ENCODE measurements at places on chromosomes 5 and 9. TPM values are rescaled to one million over a fixed set of nuclear protein-coding genes. Genes with fewer than 3 reads are reported as not detected.

Gene C9
- 0.96 TPM for total RNA-seq

DNA sequence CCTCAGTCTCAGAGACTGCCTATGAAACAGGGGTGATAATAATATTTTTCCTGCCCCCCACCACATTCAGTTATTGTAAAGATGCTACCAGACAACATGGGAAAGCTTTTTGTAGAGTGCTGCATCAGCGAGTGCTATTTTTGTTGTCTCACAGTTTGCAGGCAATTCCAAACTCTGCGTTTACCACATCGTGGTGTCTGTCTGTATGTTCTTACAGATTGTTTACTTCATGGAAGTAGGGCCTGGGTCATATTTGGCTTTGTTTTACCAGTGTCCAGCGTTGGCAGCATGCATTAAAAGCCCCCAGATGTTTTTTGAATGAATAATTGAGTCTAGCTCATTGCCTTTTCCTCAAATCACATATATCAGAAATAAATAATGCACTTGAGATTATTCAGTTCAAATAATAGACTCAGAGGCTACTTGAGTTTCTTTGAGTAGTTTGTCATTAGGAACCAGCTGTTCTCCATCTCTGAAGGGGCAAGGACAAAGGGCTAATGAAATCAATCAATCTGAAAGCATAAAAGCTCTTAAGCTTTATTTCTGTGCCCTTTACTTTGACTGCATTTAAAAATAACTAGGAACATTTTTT is 243.7 kb downstream of the CWC27 start:
- no peaks in the 10 kb centered on the region for H3K27me3 ChIP-seq
- no peaks in the 10 kb centered on the region for H3K36me3 ChIP-seq
- H3K4me1 ChIP-seq: no peaks in the 10 kb centered on the region

Gene RNF180
- total RNA-seq: 7.9 TPM

Gene IL5
- total RNA-seq: not detected

Gene EPB41L4B
- total RNA-seq: not detected

- H3K27ac ChIP-seq: no peak overlapping the region
- no peaks in the 10 kb centered on the region for H3K4me1 ChIP-seq
- no peaks in the 10 kb centered on the region for H3K36me3 ChIP-seq
- H3K4me3 ChIP-seq: no peak overlapping the region
These were observed 12.7 kb upstream of the DNAH5 start for GRCh38 chr5:13957032-13957645.

GRCh38 chr9:118360036-118360435 is 655.8 kb downstream of the TLR4 start:
- no peak for DNase-seq
- H3K4me1 ChIP-seq: no peaks in the 10 kb centered on the region

GRCh38 chr5:173231381-173231766 is 3.6 kb downstream of the NKX2-5 start:
- H3K36me3 ChIP-seq: no peaks in the 10 kb centered on the region
- H3K27me3 ChIP-seq: peaks cover 38% of the 10 kb centered on the region
- DNase-seq: no peak
- no peak overlapping the region for H3K27ac ChIP-seq
- H3K4me1 ChIP-seq: peaks cover 10% of the 10 kb centered on the region

DNA sequence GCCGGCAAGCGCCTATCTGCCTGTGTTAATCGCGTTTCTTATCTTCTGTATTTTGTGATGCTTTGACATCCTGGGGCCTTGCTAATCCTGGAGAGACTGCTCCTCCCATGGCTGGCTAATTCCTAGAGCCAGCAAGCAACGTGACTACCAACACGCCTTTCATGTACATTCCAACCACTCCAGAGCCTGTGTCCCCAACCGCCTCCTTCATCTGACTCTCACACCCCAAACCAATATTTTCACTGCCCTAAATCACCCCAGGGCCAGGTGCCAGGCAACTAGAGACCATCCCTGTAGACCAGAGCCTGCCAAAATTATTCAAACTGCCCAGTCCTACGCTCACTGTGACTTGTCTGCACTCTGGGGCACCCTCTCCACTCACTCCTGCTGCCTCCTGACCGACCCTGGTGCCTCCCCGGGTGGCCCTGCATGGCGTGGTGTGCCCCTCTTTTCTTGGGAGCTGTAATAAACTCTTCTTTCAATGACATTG is 50.5 kb upstream of the COL5A1 start:
- no peaks in the 10 kb centered on the region for H3K27me3 ChIP-seq
- H3K4me1 ChIP-seq: no peaks in the 10 kb centered on the region
- no peak overlapping the region for H3K27ac ChIP-seq
- no peak overlapping the region for H3K4me3 ChIP-seq
- peak; percentile 57 for DNase-seq
- H3K36me3 ChIP-seq: no peaks in the 10 kb centered on the region

DNA sequence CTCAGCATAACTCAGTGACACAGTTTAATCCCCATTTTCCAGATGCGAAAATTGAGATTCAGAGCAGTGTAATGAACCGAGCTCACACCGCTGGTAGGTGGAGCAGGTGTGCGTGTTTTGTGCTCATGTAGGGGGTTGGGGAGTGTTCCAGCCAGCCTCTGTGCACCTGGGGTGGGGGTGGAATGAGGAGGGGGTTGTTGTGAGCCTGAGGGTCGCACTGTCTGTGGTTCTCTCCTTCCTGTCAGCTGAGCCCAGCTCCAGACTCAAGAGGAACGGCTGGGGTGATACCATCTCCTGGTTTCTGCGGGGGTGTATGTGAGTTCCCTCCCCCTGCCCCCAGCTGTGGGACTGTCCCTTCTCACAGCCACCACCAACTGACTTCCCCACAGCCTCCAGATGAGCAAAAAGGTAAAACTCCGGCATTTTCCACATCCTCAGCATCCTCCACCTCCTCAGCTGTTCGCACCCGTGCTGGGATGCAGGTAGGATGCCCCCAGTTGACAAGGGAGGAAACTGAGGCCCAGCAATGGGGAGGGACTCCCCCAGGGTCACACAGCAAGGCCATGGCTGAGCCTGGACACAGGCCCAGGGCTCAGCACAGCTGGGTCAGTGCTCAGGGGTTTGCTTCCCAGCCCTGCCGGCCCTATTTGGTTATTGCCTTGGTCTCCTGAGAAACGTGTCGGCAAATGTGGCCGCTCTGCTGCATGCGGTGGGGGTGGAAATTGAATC is 2.1 kb downstream of the SH2D3C start:
- peak overlapping the region; percentile 31 for H3K4me3 ChIP-seq
- no peaks in the 10 kb centered on the region for H3K27me3 ChIP-seq
- no peaks in the 10 kb centered on the region for H3K36me3 ChIP-seq
- DNase-seq: no peak
- no peaks in the 10 kb centered on the region for H3K4me1 ChIP-seq

DNA sequence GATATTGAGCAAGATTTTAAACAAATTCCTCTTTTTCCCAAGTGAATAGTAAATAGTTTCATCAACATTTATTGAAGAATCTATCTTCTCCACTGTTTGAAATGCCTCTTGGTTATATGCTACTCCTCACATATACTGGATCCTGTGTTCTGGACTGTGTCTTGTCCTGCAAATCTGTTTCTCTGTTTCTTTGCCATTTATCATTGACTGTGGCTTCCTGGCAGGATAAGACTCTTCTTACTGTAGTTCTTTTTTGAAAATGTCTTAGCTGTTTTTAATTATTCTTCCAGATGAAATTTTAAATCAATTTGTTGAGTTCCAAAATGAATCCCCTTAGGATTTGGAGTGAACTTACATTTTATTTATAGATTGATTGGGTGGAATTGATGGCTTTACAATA is 27.8 kb downstream of the RALGPS1 start:
- H3K4me3 ChIP-seq: no peak overlapping the region
- no peak overlapping the region for H3K27ac ChIP-seq
- no peaks in the 10 kb centered on the region for H3K27me3 ChIP-seq
- no peaks in the 10 kb centered on the region for H3K4me1 ChIP-seq
- DNase-seq: no peak

Gene SPINK6
- total RNA-seq: not detected

Gene OR4F3
- total RNA-seq: not detected

Gene THBS4
- total RNA-seq: not detected

GRCh38 chr9:89753472-89754055 is 148.8 kb downstream of the GADD45G start:
- H3K4me1 ChIP-seq: no peaks in the 10 kb centered on the region
- H3K36me3 ChIP-seq: no peaks in the 10 kb centered on the region
- no peak for DNase-seq
- no peak overlapping the region for H3K4me3 ChIP-seq
- H3K27ac ChIP-seq: no peak overlapping the region
- H3K27me3 ChIP-seq: no peaks in the 10 kb centered on the region

DNA sequence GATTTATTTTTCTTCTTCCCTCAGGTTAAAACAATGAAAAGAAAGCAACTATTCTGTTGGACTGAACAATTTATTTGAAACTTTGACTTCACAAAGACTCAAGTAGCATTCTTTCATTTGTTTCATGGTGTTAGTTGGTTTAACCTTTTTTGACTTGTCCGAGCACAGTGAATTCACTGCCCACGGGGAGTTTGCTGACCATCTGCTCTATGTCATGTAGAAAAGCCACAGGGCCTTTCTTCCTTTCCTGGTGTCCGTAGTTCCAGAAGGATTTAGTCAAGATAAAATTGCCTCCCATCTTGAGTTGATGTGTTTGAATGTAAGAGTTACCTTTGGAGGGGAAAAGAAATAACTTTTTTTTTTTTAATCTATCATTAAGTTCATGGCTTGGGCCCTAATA is 55.1 kb upstream of the ZNF608 start:
- H3K36me3 ChIP-seq: no peaks in the 10 kb centered on the region
- H3K27ac ChIP-seq: no peak overlapping the region
- no peak for DNase-seq

GRCh38 chr9:27247756-27248155 is 49.2 kb downstream of the EQTN start:
- no peaks in the 10 kb centered on the region for H3K36me3 ChIP-seq
- H3K27me3 ChIP-seq: no peaks in the 10 kb centered on the region
- no peak overlapping the region for H3K27ac ChIP-seq

DNA sequence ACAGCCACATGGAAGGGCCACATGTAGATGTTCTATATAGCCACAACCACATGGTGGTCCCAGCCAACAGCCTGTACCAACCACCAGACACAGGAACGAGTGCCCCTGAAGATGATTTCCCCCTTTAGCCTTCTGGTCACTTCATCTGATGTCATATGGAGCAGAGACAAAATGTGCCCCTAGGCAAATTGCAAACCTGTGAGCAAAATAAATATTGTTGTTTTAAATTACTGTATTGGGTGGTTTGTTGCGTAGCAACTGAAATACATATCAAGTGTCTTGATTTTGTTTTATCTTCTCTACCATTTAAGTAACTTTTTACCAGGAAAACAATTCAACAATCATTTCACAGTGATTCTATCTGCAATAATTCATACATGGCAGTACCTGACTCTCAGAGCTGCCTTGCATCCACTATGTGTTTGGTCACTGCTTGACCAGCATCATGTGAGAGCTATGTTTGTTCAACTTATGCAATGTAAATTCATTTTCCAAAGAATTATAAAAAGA is 142.5 kb upstream of the VLDLR start:
- H3K4me1 ChIP-seq: no peaks in the 10 kb centered on the region
- no peak overlapping the region for H3K27ac ChIP-seq
- DNase-seq: no peak
- no peaks in the 10 kb centered on the region for H3K27me3 ChIP-seq
- H3K4me3 ChIP-seq: no peak overlapping the region

DNA sequence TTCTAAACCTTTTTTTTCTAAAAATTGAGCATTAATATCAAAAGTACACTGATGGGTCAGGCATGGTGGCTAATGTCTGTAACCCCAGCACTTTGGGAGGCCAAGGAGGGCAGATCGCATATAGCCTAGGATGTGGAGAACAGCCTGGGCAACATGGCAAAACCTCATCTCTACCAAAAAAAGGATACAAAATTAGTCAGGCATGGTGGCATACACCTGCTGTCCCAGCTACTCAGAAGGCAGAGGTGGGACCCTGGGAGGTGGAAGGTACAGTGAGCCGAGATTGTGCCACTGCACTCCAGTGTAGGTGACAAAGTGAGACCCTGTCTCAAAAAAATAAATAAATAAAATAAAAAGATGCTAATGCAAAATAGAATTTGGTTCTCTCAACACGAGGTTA is 49.4 kb downstream of the RAPGEF1 start:
- no peaks in the 10 kb centered on the region for H3K27me3 ChIP-seq
- H3K27ac ChIP-seq: no peak overlapping the region
- no peak for DNase-seq
- H3K36me3 ChIP-seq: no peaks in the 10 kb centered on the region
- no peak overlapping the region for H3K4me3 ChIP-seq
- peaks cover 18% of the 10 kb centered on the region for H3K4me1 ChIP-seq

DNA sequence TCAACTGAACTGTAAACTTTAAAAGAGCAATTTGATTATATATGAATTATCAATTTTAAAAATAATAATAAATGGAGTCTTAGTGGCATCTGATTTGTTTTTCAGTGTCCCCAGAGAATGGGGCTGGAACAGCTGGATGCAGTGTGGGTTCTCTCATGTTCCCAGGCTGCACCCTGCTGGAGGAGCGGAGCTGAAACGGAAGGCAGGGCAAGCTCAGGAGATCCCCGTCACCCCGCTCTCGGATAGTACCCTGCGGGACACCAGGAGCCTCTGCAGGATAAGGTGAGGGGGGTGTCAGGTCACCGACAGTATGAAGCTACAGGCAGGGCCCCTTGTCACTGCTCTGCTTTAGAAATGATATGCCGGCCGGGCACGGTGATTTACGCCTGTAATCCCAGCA is 57.3 kb downstream of the S1PR3 start:
- no peak for DNase-seq
- no peak overlapping the region for H3K4me3 ChIP-seq
- H3K27ac ChIP-seq: no peak overlapping the region
- no peaks in the 10 kb centered on the region for H3K27me3 ChIP-seq
- H3K36me3 ChIP-seq: no peaks in the 10 kb centered on the region
- no peaks in the 10 kb centered on the region for H3K4me1 ChIP-seq

Gene NR6A1
- 0.53 TPM for total RNA-seq

GRCh38 chr5:24094081-24094679 is 550.6 kb downstream of the CDH10 start:
- DNase-seq: no peak
- no peaks in the 10 kb centered on the region for H3K27me3 ChIP-seq
- H3K4me1 ChIP-seq: no peaks in the 10 kb centered on the region

Gene FYB1
- 74.1 TPM for total RNA-seq

DNA sequence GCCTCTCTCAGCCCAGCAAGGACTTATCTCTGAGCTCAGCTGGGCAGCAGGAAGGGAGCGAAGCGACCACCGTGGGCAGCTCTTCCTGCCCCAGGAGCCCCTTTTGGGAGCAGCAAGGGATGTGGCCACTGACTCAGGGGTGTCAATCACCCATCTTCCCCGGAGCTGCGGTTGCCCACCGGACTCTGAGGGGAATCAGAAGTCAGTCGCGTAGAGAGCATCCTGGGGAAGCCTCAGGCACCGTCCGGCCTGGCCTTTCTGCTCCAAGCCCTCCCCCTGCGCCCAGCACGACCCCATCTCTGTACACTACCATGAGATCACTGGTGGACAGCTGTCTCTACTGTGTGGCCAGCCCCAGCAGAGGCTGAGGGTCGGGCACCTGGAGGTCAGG is 24.6 kb downstream of the GFI1B start:
- H3K27me3 ChIP-seq: peaks cover 7% of the 10 kb centered on the region
- H3K4me3 ChIP-seq: no peak overlapping the region
- DNase-seq: no peak
- no peaks in the 10 kb centered on the region for H3K36me3 ChIP-seq
- H3K4me1 ChIP-seq: no peaks in the 10 kb centered on the region

Gene C9orf153
- total RNA-seq: not detected

Gene CCDC192
- not detected for total RNA-seq

Measured in ascending aorta (tissue), 2 donors.